ENCODE measurements at places on chromosomes 7 and 10.

DNA sequence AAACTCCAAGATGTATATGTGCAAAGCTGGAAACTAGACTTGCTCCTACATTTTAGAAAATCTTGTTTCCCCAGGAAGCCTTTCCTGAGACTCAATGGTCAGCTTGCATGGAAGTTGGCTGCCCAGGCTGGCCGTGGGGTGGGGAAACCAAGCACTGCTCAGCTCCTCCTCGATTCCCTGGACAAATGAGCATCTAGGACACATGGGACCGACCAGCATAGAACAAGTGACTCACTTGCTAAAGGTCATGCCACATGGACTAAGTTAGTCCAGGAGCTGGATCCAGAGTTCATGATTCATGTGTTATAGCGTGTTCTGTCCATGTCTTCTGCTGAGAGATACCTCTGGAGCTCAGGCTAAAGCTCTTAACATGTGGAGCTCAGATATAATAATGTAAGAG lies 6.2 kb downstream of the FAM180A start:
- DNase-seq: no peak

DNA sequence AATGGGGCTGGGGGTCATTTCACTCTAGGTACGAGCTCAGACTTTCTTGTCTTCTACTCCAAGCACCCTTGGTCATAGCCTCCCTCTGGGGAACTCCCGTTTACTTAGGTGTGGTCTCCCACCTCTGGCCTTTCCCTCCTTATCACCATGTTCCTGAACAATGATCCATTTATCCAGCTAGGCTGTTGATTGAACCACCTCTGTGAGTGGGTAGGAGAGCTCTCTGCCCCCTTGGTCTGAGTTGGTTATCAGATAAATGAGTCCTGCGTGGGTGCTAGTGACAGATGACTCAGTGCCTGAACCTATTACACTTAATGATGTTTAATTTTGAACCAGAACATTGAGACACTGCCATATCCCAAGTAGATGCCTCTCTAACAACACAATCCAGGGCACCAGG lies 9.4 kb downstream of the BLNK start:
- DNase-seq: no peak

DNA sequence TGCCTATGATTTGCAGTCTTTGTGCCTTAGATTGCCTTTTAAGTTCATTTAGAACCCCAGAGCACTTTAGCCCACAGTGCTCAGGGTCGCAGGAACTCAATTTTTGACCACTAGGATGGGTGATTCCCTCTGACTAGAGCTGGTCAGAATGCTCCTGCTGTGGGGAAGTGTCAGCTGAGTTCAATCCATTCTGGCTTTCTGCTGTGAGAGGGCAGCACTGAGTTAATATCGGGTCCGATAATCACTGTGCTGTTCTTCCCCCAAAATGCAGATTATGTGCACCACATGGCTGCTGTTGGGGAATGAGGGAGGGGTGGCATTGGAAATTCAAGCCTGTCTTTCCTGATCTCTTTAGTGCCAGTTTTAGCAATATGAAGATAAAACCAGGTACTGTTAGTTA lies 886.4 kb downstream of the DNAJB9 start:
- DNase-seq: no peak

GRCh38 chr7:140190588-140190987 lies 13.8 kb upstream of the KDM7A start:
- no peak for DNase-seq
